ENCODE measurements at places on chromosomes 7 and 10. TPM values are rescaled to one million over a fixed set of nuclear protein-coding genes. Genes with fewer than 3 reads are reported as not detected.
A peak's percentile ranks its signal among the peaks of the same experiment; 100 is the strongest.

Gene GRM3
- total RNA-seq, result not detected

Gene SEMA3D
- 0.94 TPM for total RNA-seq

Gene ST7
- 31.4 TPM for total RNA-seq

DNA sequence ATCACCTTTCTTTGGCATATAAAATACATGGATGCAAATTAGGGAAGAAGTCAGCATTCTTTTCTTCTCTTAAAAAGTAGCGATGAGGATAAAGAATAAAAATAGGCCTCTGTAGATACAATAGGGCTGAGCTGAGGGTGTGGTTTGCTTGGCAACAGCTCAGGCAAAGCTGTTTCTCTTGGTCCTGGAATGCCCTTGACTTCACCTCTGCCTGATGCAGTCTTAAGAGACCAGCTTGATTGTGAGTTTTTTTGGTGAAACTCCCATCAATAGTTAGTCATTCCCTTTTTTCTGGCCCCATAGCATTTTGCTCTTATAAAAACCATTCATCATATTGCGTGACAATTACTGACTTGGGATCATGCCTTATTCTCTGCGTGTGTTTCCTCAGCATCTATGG lies 42.1 kb upstream of the MKLN1 start:
- peak; percentile 38 for DNase-seq

GRCh38 chr10:118497227-118497626 lies 98.2 kb downstream of the PRLHR start:
- DNase-seq, result no peak

GRCh38 chr7:98348726-98349474 lies 52.0 kb downstream of the BAIAP2L1 start:
- DNase-seq, result no peak

DNA sequence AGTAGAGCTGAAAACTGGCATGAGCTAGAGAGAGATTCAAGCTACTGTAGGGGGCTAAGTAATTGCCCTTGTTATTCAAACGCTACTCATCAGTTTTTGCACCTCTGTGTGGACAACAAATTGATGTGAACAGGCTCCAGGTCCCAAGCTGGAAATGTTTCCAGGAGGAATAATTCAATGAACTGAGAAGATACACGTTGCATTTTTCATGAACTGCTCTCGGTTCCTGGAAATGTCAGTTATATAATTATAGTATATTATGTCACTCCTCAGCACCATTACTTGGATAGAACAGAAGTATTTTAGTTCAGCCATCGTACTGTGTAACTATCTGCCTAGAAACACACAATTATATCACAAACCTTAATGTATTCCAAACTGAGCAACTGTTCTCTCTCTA lies 65.9 kb upstream of the A1CF start:
- no peak for DNase-seq

All from left ventricle myocardium superior (tissue), 1 donor.